HFFc6 (cell line): ENCODE measurements at places on chromosomes 12 and 14. TPM values are rescaled to one million over a fixed set of nuclear protein-coding genes. Genes with fewer than 3 reads are reported as not detected.
A peak's percentile ranks its signal among the peaks of the same experiment; 100 is the strongest.

Gene MYH6
- total RNA-seq: not detected in 2 replicates

Gene CIROP
- not detected in 3 replicates for total RNA-seq

Gene ARMH4
- total RNA-seq: 2.6 to 5.0 TPM (median 4.4 TPM) in 3 replicates

Gene OLR1
- 35.7 to 56.6 TPM (median 42.3 TPM) in 3 replicates for total RNA-seq

Gene SAMD15
- total RNA-seq: 1.4 to 1.7 TPM (median 1.6 TPM) in 3 replicates

Gene CFAP73
- 0.17 TPM in 1 of 2 replicates, not detected in the other for total RNA-seq

Gene KRT83
- total RNA-seq: not detected in 3 replicates

DNA sequence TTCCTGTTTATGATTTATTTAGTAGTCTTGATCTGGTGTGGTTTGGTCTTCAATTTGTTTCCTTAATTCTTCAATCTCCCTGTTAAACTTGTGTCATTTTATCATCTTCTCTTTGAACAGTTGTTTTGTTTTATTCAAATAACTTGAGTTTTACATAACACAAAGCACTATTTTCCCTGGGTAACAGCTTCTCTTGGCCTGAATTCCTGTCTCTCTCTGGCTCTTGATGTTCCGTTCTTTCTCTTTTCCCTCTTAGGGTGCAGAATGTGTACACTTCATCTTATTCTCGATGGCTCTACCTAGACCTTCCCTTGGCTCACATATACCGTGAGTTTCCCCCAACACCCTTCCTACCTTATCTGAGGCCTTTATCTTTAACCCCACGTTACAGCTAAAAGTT is 36.8 kb upstream of the VPS33A start:
- no peak for DNase-seq

GRCh38 chr12:45708901-45709300 is 20.6 kb upstream of the ARID2 start:
- no peak for DNase-seq

DNA sequence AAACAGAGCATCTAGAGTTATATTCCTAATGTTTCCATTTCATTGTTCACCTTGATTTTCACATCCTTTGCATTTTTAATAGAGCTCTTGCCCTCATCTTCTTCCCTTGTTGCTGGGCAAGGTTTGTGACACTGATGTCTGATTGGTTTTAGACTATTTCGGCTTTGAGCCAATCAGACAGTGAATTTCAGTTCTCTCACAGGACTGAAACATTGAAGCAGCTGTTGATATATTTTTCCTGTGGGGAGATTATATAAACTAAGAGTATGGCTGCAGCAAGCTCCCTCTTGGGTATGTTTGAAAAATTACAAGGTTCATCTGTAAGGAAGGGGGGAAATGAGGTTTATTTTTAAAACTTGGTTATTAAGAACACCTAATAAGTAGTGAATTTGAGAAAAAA is 51.2 kb downstream of the ATF7IP start:
- peak; percentile 79 for DNase-seq
